Hepatic stellate cell (primary cell): ENCODE measurements at places on chromosomes 7 and 10.

DNA sequence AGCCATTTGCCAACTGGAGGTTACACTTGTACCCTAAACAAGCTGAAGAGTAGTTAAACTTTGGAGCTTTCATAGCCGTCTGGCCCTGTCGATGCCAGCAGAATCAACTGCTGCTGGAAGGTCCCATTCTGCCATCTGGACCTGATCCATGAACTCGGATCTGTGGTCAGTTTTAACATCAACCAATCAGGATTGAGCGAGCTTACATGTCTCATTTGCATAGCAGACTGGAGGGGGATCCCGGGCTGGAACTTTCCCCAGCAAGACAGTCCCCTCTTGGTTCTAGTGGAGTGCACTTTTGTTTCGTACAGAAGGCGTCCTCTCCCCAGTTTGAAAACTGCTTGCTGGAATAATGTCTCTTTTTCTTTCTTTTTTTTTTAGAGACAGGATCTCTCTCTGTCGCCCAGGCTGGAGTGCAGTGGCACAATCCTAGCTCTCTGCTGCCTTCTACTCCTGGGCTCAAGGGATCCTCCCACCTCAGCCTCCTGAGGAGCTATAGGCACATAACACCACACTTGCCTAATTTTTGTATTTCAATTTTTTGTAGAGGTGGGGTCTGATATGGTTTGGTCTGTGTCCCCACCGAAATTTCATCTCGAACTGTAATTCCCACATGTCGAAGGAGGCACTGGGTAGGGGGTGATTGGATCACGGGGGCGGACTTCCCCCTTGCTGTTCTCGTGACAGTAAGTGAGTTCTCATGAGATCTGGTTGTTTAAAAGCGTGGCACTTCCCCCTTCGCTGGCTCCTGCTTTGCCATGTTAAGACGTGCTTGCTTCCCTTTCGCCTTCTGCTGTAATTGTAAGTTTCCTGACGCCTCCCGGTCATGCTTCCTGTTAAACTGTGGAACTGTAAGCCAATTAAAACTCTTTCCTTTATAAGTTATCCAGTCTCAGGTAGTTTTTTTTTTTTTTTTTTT lies 42.8 kb upstream of the SEPHS1 start:
- no peak for DNase-seq

DNA sequence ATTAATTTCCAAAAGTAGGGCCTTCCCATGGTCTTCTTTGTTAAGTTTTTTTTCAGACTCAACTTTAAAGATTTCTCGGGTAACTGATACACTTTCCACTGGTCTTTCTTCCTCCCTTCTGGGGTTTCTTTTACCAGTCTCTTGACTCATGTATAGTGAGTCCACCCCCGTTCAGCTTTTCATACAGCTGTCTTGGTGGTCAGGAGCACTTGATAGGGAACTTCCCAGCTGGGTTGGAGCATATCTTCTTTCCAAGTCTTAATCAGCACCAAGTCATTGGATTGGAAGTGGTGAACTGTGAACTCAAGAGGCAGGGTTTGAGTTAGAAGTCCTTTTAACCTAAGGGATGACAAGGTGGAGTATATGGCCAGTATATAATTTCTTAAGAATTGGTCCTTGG lies 29.2 kb upstream of the ELOVL3 start:
- no peak for DNase-seq

- DNase-seq, result no peak
Observed at GRCh38 chr7:1468203-1468602, 8.9 kb upstream of the MICALL2 start.

DNA sequence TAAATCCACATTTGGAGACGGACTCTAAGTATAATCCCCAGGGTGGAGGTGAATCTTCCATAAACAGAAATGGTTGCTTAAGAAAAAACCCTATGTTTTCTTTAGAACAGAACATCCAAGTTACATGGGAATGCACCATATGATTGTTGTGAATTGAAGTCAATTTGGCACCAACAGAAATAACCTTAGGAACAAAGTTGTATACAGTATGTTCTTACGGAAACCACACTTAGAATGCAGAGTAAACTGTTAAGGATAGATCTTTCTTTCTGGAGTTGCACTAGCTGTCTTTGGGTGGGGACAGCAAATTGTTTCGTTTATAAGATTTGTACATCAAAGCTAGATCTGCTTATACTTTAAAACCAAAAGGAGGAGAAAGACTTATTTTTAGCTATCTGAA lies 316.4 kb downstream of the PTEN start:
- no peak for DNase-seq

- no peak for DNase-seq
Observed at GRCh38 chr7:2275101-2275500, 33.1 kb downstream of the NUDT1 start.

GRCh38 chr10:84540022-84540616 lies 211.7 kb downstream of the CCSER2 start:
- DNase-seq, result peak; percentile 95

DNA sequence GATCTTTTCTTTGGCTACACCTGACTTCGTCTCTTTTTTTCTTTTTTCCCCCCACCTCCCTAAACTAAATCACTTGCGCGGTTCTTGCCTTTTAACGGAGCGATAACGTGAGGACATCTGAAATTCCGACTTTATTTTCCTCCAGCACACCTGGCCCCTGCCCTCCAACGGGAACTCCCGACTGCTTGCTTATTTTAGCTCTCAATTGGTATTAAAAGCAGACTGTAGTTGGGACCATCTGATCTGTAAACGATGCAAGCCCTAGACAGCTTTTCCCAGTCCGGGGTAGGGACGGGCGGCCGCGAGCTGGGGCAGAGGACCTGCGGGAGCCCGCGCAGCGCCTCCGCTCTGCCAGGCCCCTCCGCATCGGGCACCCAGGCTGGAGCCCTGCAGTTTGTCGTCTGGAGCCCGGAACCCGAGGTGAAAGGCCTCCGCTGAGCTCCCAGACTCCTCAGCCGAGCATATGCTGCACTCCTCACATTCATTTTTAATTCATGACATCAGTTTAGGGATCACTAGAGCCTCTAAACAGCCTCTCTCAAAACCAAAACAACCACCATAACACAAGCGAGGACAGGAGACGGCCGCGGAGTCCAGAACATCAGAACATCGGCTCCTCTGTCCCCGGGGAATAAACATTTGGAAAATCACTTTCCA lies 10.0 kb upstream of the EMX2 start:
- no peak for DNase-seq

DNA sequence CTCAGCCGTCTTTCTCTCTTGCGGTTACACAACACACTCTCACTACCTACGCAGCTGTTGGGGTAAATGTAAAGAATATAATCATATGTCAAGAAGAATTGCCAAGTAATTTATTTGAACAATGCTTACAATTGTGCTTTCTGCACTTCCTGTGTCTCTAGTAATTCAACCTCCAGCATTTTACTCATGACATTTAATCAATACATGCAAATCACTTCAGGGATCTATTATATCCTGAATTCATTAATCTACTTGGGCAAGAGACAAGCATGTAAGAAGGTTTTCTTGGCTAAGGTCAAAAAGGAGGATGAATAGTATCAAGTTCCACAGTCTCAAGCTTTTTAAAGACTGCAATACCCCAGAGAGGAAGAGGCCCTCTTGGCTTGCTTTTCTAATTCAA lies 562.9 kb upstream of the ADARB2 start:
- DNase-seq, result no peak

DNA sequence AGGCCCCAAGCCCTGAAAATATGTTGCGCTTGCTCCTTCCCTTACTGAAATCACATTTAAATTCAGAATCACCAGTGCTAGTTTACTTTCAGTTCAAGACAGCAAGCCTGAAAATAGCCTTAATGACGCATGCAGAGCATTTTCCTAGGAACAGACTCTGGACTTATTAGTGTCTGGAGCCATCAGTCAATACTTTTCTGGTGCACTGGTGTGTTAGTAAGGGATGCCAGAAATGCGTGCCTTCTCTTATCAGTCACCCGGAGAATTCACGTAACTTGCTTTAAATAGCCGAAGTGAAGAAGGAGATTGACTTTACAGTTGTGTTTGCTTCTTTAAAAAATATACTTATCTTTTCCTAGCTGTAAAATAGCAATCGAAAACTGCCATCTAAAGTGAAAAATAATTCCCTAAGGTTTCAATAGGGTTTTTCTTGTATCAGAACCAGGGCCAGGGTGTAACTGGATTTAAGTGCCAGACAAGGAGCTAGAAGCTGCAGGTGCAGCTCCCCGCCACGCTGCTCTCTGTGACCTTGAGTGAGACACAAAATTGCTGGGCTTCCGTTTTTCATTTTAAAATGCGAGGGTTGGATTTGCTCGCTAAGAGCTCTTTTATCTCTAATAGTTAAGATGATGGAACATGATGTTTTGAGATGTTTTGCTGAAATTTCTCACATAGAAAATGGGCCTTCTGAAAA lies 177.8 kb downstream of the NSUN6 start:
- peak; percentile 40 for DNase-seq
